Stimulated activated CD4-positive, alpha-beta T cell treated with anti-CD3 and anti-CD28 coated beads, TNF-alpha, amount 100 ng/mL, for 1 hour (primary cell): ENCODE measurements at places on chromosomes 1 and 21.

DNA sequence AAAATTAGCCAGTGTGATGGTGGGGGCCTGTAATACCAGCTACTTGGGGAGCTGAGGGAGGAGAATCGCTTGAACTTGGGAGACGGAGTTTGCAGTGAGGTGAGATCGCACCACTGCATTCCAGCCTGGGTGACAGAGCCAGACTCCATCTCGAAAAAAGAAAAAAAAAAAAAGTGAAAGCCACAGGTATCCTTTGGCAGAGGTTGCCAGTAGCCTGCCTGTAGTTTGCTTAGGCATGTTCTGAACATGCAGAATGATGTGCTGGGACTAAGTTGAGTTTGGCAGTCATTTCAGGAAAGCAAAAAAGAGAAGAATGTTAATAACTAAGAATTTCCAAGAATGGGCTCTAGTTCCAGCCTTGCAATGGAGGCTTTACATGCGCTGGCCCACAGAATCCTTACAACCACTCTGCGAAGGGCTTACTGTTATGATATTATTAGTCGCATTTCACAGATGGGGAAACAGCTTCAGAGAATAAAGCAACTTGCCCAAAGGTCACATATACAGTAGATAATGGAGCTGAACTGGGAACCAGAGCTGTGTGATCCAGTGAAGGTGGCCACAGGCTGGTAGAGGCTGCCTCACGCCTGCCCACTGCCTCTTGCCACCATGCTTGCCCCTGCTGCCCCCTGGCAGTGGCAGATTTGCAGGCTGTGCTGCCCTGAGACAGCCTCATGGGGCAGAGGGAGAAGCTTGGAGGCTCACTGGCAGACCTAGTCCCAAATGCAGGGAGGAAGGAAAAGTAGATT is 66.5 kb upstream of the LYST start:
- DNase-seq, result no peak

DNA sequence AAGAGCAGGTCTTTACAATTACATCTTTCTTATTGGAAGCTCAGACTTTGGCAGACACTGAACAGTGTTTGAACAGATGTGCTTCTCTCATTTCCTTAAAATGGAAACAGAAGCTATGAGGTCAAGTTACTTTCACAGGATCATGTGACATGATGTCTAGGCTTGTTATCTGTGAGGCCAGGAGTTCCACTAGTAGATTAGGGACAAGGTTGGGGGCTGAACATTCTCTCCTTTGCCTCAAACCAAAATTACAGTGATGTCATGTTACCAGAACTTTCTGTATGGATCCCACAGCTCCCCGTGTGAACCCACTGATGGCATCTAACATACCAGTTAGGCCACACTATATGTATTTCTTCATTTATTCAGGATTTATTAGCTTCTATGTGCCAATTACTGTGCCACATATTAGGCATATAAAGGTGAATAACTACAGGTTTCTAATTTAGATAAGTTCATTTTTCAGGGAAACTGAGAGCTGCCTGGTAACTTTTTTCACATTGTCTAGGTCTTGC is 6.0 kb downstream of the DYNLT5 start:
- no peak for DNase-seq

DNA sequence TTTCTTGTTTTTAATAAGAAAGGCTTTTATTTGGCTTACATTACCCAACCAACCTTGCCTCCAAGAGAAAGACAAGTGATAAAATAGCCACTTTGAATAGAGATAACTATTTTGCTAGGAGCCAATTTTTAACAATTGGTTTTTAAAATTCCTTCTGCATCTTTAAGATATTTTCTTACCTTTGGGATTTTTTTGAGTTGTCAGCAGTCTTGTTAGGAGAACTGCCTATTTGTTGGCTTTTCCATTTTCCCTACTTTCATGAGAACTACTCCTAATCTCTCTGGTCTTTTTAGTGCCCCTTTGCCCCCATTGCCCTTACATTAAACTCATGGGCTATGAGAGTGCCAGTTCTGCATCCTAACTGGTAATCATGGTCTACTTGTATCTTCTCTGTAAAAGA is 38.1 kb upstream of the EPS15 start:
- DNase-seq, result no peak

GRCh38 chr1:9858293-9859035 is 34.7 kb upstream of the CLSTN1 start:
- no peak for DNase-seq

GRCh38 chr1:9389968-9390367 is 97.3 kb downstream of the SPSB1 start:
- no peak for DNase-seq
